Purkinje cell (primary cell): ENCODE measurements at places on chromosomes 7 and 10. TPM values are rescaled to one million over a fixed set of nuclear protein-coding genes. Genes with fewer than 3 reads are reported as not detected.

OR9A2 gene
- not detected in 2 replicates for polyA plus RNA-seq

SLC13A1 gene
- not detected in 2 replicates for polyA plus RNA-seq

CPVL gene
- not detected in 2 replicates for polyA plus RNA-seq

TMEM140 gene
- 0.22 TPM in 1 of 2 replicates, not detected in the other for polyA plus RNA-seq

ACHE gene
- 0.73 and 1.6 TPM in 2 replicates for polyA plus RNA-seq

CH25H gene
- polyA plus RNA-seq, result not detected in 2 replicates

AZGP1 gene
- not detected in 2 replicates for polyA plus RNA-seq

CTNNA3 gene
- 1.4 and 2.2 TPM in 2 replicates for polyA plus RNA-seq

UBN2 gene
- polyA plus RNA-seq, result 7.0 and 8.5 TPM in 2 replicates

PLXDC2 gene
- polyA plus RNA-seq, result 98.7 and 105 TPM in 2 replicates

GALNT17 gene
- polyA plus RNA-seq, result 32.0 and 35.7 TPM in 2 replicates

TMEM184A gene
- polyA plus RNA-seq, result not detected in 2 replicates

C10orf67 gene
- 0.27 TPM in 1 of 2 replicates, not detected in the other for polyA plus RNA-seq

DYDC2 gene
- 0.83 TPM in 1 of 2 replicates, not detected in the other for polyA plus RNA-seq

TNS3 gene
- 11.9 and 13.3 TPM in 2 replicates for polyA plus RNA-seq

RADIL gene
- polyA plus RNA-seq, result 0.32 and 0.52 TPM in 2 replicates

C7orf33 gene
- not detected in 2 replicates for polyA plus RNA-seq

AKR1C1 gene
- polyA plus RNA-seq, result 0.85 and 25.5 TPM in 2 replicates

IL2RA gene
- polyA plus RNA-seq, result not detected in 2 replicates

GPER1 gene
- polyA plus RNA-seq, result not detected in 2 replicates

PDLIM1 gene
- polyA plus RNA-seq, result 3.7 TPM in 1 of 2 replicates, not detected in the other

GRID2IP gene
- polyA plus RNA-seq, result 1.2 and 1.7 TPM in 2 replicates

VENTX gene
- polyA plus RNA-seq, result not detected in 2 replicates

TCAF2 gene
- 0.31 and 0.32 TPM in 2 replicates for polyA plus RNA-seq

AMPH gene
- 24.0 and 32.8 TPM in 2 replicates for polyA plus RNA-seq

NUDT5 gene
- polyA plus RNA-seq, result 60.5 and 77.6 TPM in 2 replicates

ACTL6B gene
- polyA plus RNA-seq, result 15.7 and 21.5 TPM in 2 replicates

OR2A1 gene
- polyA plus RNA-seq, result not detected in 2 replicates

ING3 gene
- polyA plus RNA-seq, result 50.8 and 64.3 TPM in 2 replicates

C10orf90 gene
- polyA plus RNA-seq, result 0.39 TPM in 1 of 2 replicates, not detected in the other

SERPINE1 gene
- polyA plus RNA-seq, result not detected in 2 replicates

RGR gene
- 3.0 and 5.1 TPM in 2 replicates for polyA plus RNA-seq

TMEM213 gene
- not detected in 2 replicates for polyA plus RNA-seq

EEPD1 gene
- polyA plus RNA-seq, result 18.5 and 21.1 TPM in 2 replicates

OR6B1 gene
- polyA plus RNA-seq, result not detected in 2 replicates

TRIM4 gene
- polyA plus RNA-seq, result 3.7 and 6.7 TPM in 2 replicates

PDGFA gene
- 54.9 and 56.7 TPM in 2 replicates for polyA plus RNA-seq

TLX1 gene
- polyA plus RNA-seq, result not detected in 2 replicates

ADAM8 gene
- polyA plus RNA-seq, result 0.11 TPM in 1 of 2 replicates, not detected in the other

TMEM236 gene
- polyA plus RNA-seq, result 0.13 TPM in 1 of 2 replicates, not detected in the other

PPP1R17 gene
- 814 and 845 TPM in 2 replicates for polyA plus RNA-seq

GRM3 gene
- polyA plus RNA-seq, result 21.0 and 25.7 TPM in 2 replicates

PTN gene
- 186 and 204 TPM in 2 replicates for polyA plus RNA-seq

SUPV3L1 gene
- 43.5 and 57.7 TPM in 2 replicates for polyA plus RNA-seq
